Esophagus squamous epithelium (tissue), 5 donors: ENCODE measurements at places on chromosomes 11 and 22.

GRCh38 chr11:19445771-19446170, 205.0 kb upstream of the E2F8 start:
- no peak for DNase-seq

DNA sequence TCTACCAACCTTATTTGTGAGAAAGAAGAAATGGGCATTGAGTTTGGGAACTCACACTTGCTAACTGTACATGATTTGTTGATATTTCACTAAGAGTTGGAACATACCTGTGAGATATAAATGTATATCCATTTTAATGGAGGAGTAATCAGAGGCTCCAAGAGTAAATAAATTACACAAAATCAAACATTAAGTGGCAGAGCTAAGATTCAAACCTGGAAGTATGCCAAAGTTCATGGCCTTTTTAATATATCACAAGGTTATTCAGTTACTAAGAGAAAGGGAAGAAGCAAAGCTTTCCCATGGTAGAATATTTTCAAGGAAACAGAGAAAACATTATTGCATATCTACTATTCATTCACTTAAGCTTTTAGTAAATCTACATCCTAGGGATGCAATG, 1641.1 kb downstream of the FAM181B start:
- DNase-seq: no peak

GRCh38 chr22:46674906-46675305, 54.7 kb downstream of the GRAMD4 start:
- DNase-seq: no peak

GRCh38 chr22:45832180-45832579, 144.8 kb downstream of the WNT7B start:
- no peak for DNase-seq

DNA sequence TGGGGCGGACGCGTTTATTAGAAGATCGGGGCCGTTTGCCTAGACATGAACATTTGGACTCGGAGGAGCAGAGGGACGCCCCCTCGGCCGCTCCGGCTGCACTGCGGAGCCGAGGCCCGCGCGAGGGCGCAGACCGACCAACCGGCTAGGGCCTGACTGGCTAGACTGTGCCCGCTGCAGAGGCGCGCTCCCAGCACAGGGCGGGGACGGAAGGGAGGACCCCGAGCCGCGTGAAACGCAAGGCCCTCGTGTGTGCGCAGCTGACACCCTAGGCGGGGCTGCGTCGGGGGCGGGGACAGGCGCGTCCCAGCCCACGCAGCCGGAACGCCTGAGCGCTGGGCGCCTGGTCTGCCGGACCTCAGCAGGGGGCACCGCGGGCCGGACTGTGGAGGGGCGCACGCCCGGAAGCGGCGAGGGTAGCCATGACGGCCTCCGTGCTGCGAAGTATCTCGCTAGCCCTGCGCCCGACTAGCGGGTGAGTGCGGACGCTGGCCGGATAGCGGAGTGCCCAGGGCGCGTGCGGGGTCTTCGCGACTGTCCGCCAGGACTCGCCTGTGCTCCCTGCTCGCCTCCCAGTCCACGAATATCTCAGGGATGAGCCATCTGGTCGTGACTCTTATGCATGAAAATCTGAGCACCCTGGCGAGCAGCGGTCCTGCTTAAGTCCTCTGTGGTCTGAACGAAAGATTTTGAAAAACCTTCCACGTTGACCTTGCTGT, at the start of gene MRPL40:
TSS of gene MRPL40 (plus strand) at position 413 of the 719 bp plus-strand sequence. CDS start at position 423, 10 bp downstream.
- DNase-seq: peak; percentile 75
